Activated CD4-positive, alpha-beta T cell treated with anti-CD3 and anti-CD28 coated beads for 4 hours (primary cell): ENCODE measurements at places on chromosomes 7 and 10.

DNA sequence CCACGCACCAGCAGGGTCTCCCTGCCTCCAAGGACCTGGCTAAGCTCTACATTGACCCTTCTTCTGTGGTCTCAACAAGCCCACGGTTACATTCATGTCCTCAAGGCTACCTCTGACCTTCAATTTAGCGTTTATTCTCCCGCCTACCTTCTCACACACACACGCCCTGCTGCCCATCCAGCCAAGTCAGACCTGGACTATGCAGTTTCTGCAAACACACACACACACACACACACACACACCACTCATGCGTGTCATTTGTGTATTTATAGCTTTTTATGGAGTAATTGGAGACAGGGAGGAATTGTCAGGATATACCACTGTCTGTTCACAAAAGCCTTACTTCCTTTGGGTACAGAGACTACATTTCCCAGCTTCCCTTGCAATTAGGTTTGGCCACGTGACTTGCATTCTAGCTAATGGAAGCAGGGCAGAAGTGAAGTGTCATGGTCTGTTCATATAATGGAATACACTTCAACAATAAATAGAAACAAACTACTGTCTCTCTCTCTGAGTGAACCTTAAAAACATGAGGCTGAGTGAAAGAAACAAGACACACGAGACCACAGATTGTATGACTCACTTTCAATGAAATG lies 53.8 kb upstream of the CPXM2 start:
- DNase-seq = no peak

DNA sequence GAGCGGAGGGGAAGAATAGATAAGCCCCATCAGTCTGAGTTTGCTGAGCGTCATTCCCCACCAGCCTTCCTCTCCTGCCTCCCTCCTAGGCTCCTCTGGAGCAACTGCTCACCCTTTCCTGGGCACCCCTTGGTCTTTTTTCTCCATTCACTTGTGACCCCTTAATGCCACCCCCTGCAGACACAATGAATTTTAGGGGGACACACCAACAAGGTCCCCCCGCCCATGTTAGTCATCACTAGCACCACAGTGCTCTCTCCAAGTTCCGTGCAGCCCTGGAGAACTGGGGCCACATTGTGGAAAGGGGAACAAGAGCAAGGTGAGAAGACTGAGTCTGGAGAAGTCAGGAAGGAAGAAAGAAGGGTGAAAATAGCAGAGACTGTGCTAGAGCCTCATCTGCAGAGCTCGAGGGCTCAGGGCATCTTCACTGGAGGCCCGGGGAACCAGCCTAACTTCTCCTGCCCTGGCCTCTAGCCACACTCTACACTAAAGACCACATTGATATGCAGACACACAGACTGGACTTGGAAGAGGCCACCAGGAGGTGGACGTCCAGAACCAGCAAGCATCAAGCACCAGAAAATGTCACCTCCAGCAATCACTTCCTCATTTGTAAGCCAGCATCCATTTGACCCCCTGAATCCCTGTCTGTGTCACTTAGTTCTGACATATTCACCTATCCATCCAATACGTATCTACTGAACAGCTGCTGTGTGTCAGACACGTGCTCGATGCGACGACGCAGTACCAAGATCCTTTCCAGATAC lies 17.5 kb downstream of the RGR start:
- DNase-seq = no peak

DNA sequence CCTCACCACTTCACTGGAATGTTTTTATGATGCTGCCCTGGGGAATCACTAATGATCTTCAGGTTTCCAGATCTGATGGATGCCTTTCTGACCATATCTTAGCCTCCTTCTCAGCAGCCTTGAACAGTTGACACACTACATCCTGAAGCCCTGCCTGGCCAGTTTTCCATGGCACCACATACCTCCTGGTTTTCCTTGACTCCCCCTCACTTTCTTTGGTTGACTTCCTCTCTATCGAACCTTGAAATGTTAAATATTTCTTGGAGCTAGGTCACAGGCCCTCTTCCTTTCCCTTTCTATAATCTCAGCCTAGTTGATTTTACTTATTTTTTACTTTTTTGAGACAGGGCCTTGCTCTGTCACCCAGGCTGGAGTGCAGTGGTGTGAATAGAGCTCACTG lies 108.8 kb upstream of the CDK1 start:
- DNase-seq = no peak

DNA sequence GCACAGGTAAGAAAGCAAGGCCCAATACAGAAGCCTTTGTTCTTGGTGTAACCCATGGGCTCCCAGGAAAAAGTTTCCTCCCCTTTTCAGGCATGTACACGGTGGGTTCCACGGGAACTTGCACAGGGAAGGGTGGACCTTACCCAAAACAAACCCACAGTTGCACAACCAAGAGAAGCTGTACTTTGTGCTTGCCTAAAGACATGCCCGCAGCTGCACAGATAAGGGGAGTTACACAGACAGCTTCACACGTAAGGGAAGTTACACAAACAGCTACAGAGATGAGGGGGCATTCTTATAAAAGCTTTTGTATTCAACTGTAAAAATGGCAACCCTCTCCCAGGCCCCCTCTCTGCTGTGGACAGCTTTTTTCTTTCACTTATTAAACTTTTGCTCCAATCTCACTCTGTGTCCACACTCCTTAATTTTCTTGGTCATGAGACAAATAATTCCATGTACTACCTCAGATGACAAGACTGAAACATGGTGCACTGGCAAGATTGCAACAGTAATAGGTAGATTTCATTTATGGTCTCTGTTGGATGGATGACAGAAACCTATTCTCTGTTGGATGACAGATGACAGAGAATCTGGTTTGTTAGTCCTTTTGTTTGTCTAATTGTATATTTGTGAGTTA lies 72.9 kb downstream of the ATE1 start:
- no peak for DNase-seq

- DNase-seq = no peak
Observed at GRCh38 chr10:3825862-3826351, 40.9 kb upstream of the KLF6 start.

- no peak for DNase-seq
Observed at GRCh38 chr10:10869592-10869991, 148.1 kb upstream of the CELF2 start.

DNA sequence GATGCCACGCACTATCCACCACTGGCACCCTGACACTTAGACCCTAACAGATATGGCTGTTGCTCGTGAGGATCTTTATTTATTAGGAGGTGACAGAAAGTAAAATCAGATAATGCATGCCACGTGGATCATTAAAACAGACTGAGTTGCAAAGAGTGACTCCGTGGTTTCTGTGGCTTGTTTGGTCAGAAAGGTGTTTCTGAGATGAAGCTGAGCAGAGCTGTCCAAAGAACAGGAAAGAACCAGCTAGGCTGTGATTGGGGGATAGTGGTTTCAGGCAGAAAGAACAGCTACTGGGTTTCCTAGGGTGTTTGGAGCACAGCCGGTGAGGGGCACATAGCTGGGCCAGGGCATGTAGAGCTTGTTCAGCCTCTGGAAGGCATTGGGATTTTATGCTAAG lies 34.4 kb downstream of the CSGALNACT2 start:
- DNase-seq = no peak

- no peak for DNase-seq
Observed at GRCh38 chr7:36262309-36263094, 109.4 kb downstream of the EEPD1 start.

- DNase-seq = no peak
Observed at GRCh38 chr7:104414216-104414615, 85.8 kb downstream of the LHFPL3 start.
